Activated CD4-positive, alpha-beta T cell treated with anti-CD3 and anti-CD28 coated beads, Interleukin-2, Interleukin-6, amounts not matched to agents 100 ng/mL and 50 ng/mL, durations not matched to agents 16 hours and 8 hours (primary cell): ENCODE measurements at places on chromosomes 13 and 19.

GRCh38 chr13:41383386-41383785 lies 72.3 kb downstream of the NAA16 start:
- DNase-seq, result no peak

DNA sequence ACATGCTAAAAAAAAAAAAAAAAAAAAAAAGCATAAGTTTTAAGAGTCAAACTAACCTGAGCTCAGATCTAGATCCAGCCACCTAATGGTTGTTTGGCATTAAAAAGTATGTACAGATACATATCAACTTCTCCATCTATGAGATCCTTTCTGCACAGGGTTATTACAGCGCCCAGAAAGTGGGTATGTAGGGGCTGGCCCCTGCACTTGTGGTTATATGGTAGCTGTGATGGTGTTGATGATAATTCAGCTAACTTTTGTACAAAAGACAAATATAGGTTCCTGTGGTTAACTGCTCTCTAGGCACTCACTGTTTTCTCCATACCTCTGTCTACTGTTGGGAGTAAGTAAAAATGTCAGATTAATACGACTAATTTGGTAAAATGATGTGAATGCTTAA lies 81.7 kb downstream of the TNFRSF19 start:
- DNase-seq, result peak; percentile 19

GRCh38 chr19:5216141-5216847 lies 124.3 kb downstream of the PTPRS start:
- no peak for DNase-seq

DNA sequence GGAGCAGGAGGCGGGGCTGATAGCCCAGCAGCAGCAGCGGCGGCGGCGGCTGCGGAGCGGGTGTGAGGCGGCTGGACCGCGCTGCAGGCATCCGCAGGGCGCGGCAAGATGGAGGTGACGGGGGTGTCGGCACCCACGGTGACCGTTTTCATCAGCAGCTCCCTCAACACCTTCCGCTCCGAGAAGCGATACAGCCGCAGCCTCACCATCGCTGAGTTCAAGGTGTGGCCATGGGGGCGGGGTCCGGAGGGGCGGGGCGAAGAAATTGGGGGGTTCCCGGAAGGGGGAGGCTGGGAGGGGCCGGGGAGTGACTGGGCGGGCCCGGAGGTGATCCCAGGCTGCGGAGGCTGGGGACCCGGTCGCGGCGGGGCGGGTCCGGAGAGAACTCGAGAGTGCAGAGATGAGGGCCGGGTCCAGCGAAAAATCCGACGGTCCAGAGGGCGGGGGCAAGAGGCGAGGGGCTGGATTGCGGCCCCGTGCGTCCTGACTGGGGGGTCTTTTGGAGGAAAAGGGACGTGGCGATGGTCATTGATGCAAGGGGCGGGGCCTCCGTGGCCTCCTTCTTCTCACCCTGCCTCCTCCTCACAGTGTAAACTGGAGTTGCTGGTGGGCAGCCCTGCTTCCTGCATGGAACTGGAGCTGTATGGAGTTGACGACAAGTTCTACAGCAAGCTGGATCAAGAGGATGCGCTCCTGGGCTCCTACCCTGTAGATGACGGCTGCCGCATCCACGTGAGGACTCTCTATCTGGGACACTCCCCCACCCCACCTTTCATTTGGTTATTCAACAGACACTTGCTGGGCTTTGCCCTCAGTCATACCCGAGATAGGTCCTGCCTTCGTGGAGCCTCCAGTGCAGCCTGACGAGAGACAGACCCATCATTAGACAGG lies at the start of gene TBCB:
TSS of gene TBCB (plus strand) at position 16 of the 891 bp plus-strand sequence. CDS start at position 109, 93 bp downstream.
- DNase-seq, result peak; percentile 92

DNA sequence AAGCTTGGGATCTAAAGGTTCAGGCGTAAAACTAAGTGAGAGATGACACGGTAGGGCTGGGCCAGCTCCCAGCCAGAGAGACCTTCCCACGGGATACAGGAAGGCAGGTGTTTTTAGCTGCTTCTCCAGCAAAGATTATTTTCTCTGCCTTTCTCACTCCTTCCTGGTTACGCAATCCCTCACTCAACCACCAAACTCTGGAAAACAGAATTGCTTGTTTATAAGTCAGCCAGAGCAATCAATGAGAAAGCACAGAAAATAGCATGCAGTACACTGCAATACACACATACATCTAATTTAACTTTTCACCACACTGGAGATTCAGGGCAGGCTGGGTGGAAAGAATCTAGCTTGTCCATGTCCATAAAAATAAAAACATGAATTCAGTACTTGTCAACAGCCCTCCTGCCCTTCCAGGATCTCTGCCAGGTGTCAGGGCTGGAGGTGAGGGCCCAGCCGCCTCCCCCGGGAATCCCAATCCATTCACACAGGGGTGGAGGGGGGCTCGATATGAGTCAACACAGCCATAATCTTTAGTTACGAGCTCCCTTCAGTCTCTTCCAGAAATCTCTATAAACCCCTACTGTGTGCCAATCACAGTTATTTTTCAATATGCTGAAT lies 12.2 kb downstream of the RHPN2 start:
- no peak for DNase-seq

GRCh38 chr13:69617587-69617986 lies 490.0 kb upstream of the ATXN8OS start:
- no peak for DNase-seq

- DNase-seq, result peak; percentile 20
Measured at GRCh38 chr13:100521851-100522617, 66.6 kb downstream of the GGACT start.

DNA sequence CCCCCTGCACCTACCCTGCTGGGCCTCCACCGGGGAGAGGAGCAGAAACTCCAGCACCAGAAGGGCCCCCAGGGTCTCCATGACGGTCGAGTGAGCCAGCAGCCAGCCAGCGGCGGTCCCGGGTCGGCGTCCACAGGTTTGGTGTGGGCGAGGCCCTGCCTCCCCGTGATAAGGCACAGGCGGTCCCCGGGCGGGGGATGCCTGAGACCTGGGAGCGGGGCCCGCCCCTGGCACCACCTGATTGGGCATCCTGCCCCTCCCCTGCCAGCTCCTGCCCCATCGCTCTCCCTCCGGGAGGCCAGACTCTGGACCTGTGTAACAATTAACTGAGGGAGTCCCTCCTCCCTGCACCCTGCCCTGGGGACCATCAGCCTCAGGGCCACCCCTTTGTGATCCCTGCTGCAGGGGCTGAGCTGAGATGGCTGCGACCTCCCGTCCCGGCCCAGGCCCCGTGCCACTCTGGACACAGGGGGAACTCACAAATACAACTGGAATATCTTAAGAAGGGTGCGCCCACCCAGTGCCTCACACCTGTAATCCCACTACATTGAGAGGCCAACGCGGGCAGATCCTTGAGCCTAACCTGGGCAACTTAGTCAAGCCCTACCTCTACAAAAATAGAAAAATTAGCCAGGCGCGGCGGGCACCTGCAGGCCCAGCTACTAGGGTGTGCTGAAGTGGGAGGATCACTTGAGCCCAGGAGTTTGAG lies at the start of gene SMIM24:
TSS of gene SMIM24 (minus strand) at position 143 of the 709 bp plus-strand sequence. CDS start at position 81, 62 bp downstream.
- no peak for DNase-seq
